ENCODE measurements at places on chromosomes 7 and 10.

GRCh38 chr10:92834986-92835385 lies 13.3 kb upstream of the EXOC6 start:
- no peak for DNase-seq

GRCh38 chr10:51846856-51847506 lies 147.6 kb upstream of the CSTF2T start:
- DNase-seq = no peak

DNA sequence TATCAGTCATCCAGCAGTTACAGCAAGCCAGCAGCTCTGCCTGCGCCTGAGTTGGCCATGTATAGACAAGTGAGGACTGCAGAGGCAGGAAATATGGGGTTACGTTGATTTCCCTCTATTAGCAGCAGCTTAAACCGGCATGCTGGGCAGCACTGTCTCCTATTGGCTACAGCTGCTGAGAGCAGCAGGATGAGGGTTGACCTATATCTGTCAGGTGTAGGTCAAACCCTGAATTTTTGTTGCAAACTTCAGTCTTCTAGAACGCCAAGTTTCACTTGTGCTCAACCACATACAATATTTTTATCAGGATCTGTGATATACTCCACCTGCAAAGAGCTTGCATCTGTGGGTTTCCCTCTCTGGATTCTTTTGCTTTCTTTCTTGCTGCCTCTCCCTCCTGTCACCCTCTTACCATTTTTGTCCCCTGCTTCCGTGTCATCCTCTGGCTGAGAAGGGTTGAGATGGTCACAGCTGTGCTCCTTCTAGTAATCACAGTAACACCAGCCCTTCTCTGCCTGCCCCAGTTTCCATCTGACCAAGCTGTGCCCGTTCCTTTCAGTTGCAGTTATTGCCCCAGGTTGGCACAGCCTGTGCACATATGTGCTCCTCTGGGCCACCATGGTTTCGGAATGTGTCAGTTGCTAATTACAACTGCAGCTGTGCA lies 23.8 kb upstream of the GLCCI1 start:
- DNase-seq = no peak

DNA sequence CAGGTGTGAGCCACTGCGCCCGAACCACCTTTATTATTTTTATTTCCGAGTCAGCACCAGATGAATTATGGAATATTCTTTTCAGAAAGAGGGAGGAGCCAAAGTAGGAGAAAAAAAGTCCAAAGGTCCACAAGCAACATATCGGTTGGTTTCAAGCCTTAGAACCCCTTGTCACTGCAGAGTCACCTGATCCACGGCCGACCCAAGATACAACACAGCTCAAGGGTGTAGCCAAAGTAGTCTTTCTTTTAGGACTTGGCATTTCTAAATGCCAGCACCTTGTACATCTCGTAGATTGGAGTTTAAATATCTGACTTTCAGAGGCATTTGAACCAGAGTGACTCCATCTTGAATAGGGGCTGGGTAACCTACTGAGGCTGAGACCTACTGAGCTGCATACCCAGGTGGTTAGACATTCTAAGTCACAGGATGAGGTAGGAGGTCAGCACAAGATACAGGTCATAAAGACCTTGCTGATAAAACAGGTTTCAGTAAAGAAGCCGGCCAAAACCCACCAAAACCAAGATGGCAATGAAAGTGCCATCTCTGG lies 113.9 kb upstream of the ANLN start:
- no peak for DNase-seq

DNA sequence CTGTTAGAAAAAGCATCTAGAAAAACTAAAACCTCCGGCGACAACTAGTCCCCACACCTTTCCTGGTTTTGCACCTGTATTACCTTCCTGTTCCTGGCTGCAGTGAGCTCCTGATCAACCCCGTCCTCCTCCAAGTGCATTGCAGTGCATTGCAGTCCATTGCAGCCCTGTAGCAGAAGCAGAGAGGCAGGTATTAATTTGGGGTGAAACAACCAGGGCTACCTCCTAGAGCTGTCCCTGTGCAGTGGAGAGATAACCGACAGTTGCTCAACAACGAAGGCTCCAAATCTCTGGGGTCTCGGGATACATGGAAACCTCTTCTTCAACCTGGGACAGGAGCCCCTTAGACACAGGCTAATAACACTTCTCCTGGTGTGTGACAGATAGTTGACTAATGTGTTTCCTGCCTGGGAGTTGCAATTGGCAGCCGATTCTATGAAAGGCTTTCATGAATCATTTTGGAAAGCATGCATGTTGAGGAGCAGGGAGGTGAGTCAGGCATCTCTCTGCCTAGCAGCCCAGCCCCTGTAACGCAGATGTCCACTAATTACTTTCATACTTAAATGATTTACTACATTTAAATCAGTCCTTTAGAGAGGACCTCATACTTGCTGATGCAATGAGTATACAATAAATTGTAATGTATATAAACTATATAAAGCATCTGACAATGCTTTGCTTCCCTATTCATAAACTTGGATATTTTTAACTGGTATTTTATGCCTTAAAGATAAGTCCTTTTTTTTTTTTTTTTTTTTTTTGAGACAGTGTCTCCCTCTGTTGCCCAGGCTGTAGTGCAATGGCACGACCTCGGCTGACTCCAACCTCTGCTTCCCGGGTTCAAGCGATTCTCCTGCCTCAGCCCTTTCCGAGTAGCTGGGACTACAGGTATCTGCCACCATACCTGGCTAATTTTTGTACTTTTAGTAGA lies 59.0 kb downstream of the PRR15 start:
- DNase-seq = no peak
